ENCODE measurements at places on chromosomes 4 and X.

DNA sequence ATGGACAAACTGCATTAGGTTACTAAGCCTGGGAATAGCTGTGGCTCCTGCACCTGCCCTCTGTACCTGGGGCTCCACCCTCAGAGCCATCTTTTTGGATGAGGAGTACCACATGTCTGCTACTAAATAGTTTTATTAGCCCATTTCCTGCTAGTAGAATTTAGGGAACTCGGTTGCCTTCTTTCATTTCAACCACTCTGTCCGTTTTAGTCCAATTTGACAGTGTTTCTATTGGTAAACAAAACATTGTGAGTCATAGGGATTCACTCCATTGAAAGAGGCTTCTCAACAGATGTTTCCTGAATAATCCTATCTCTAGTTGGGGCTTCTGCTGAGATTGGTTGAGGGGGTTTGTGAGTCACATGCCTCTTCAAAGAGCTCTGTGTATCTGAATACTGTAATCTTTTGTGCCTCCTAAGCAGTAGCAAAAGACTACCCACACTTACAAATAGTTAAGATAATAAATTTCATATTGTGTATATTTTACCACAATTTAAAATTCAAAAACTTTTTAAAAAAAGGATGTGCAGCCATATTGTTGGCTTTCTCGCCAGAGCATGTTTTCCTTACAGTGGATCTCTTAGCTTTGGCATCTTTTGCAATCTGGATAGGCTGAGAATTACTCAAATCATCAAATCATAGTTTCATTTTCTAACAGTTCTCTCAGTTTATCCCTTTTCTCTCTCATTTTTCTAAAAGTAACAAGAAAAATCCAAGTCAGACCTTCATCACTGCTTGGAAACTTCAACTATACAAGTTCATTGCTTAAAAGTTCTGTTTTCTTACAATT lies 9.9 kb downstream of the FAM200B start:
- no peak for DNase-seq

DNA sequence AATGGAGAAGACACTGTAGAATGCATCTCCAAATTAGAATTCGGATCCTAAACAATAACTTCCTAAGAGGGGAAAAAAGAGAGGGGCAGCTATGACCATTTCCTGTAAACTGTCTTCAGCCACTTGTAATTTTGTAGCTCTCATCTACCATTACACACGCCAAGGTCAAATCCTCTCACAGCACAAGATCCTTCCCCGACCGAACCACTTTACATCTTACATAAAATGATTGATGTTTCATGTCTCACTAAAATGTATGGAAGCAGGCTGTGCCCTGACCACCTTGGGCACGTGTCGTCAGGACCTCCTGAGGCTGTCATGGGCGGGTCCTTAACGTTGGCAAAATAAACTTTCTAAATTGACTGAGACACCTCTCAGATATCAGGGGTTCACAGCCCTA lies 24.1 kb upstream of the PBDC1 start:
- no peak for DNase-seq

DNA sequence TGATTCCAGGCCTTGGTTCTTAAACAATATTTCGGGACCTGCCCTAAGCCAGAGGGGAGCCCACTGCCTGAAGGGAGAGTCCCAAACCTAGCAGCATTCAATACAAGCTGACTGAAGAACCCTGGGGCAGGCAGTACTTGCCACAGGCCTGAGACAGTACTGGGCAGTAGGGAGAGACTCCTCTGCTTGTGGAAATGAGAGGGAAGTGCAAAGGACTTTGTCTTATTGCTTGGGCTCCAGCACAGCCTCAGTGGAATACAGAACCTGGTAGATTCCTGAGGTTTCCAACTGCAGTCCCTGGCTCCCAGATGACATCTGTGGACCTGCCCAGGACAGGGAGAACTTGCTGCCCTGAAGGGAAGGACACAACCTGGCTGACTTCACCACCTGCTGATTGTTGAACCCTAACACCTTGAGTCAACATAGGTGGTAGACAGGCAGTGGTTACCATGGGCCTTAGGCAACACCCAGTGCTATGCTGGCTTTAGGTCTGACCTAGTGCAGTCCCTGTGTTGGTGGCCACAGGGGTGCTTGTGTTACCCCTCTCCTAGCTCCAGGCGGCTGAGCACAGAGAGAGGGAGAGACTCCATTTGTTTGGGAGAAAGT lies 20.3 kb upstream of the ABCG2 start:
- no peak for DNase-seq

- DNase-seq: no peak
These were observed 539 bp upstream of the CHIC1 start for GRCh38 chrX:73562458-73562857.

DNA sequence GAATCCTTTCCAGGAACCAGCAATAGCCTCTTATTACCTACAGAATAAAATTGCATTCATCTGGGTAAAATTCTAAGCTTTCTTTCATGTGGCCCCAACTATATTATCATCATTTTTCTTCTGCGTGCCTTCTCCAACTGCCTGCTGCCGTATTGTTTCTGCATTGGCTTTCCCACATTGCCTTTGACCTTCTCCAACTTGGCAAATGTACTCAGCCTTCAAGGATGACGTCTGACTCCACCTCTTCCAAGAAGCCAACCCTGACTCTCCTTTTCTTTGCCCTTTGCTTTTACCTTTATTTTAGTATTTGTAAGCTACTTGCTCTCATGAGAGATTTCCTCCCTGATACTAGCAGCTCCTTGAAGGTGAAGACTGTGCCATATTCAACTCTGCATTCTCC lies 200.4 kb upstream of the FAM9B start:
- DNase-seq: no peak

GRCh38 chr4:128868758-128869157 lies 59.3 kb downstream of the JADE1 start:
- no peak for DNase-seq

GRCh38 chrX:30864383-30864785 lies 24.7 kb downstream of the TAB3 start:
- no peak for DNase-seq

DNA sequence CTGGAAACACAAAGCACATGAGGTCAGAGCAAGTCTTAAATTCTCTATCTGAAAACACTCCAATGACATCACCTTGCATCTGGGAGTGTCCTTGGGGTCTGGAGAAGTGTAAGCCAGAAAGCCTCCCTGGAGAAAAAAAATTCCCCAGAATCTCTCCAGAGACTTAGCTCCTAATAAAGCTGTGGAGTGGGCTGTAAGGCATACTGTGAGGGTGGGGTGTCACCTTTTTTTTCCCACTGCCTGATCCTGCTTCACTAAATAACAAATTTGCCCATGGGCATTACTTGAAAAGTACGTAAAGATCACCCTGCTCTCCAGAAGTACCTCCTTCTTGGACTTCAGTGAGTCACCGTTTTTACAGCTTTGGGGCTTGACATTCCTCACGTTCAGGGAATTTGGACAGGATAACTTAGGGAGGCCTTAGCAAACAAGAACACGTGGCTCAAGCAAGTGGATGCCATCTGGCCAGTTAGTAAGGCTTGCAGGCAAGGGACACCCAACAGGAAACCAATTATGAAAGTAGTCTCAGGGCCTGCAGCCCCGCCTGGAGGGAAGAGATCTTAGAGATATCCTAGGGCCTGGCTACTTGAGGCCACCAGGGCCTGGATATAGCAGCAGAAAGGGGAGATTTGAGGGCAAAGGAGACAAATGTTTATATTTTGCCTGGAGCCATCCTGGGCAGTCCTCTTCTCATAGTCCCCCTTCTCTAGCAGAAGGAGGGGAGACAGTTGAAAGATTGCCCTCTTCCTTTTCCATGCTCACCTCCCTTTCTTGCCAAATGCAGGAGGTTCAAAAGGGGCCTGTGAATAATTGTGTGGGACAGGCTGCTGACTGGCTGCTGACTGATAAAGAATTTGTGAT lies 60.1 kb upstream of the PLAC1 start:
- peak; percentile 68 for DNase-seq

- peak; percentile 63 for DNase-seq
These were observed 12.1 kb upstream of the CC2D2A start for GRCh38 chr4:15457406-15458201.

- no peak for DNase-seq
These were observed 1.3 kb downstream of the TCEAL8 start for GRCh38 chrX:103253608-103254007.

DNA sequence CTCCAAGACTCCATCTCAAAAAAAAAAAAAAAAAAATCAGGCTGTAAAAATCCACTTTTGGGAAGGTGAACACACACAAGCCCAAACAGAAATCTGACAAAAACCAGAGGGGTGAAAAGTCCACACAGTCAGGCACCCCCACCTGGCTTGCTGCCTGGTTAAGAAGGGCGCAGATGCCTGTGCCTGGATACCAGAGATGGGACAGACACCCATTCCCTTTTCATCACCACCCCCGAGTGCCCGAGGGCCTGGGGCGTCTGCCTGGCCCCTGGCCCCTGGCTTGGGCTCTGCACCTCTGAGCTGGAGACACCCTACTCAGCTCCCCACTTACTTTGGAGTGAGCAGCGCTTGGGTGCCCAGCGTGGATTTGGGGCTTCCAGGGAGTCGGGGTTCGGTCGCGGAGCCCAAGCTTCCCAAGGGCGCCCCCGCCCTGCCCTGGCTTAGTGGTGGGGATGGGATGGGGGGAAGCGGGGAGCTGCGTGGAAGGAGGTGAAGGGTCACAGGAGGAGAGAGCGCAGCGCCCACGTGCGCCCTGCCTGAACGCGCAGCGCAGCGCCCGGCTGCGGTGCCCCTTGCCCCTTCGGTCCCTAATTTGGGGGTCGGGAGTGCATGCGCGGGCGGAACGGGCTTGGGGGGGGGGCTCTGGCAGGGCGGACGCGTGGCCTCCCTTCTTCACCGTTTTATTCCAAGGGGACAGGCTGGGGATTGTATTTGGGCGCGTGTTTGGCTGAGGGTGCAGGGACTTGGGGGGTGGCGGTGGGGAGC lies 11.3 kb downstream of the SHOX start:
- no peak for DNase-seq

DNA sequence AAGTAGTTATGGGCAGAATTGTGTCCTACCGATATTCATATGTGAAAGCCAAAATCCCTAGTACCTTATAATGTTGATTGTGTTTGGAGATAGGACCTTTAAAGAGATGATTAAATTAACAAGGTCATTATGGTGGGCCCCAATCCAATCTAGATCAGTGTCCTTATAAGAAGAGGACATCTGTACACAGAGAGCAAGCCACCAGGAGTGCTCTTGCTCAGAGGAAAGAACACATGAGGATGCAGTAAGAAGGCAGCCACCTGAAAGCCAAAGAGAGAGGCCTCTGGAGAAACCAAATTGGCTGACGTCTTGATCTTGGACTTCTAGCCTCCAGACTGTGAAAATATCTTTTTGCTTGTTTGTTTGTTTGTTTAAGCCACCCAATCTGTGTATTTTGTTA lies 1290.8 kb upstream of the PABPC4L start:
- no peak for DNase-seq

DNA sequence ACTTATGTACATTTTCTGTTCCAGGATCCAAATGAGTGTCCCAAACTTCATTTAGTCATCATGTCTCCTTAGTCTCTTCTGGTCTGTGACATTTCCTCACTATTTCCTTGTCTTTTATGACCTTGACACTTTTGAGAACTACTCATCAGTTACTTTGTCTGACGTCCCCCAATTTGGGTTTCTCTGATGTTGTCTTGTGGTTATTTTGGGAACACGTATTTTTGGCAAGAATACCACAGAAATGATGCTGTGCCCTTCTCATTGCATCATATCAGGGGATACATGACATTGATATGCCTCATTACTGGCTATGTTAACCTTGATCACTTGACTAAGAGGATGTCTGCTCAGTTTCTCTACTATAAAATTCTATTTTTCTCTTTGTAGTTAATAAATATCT lies 308.8 kb downstream of the ZNF674 start:
- no peak for DNase-seq

GRCh38 chr4:156313497-156313896 lies 359.8 kb upstream of the CTSO start:
- DNase-seq: no peak

GRCh38 chr4:25896776-25897539 lies 17.1 kb upstream of the SMIM20 start:
- no peak for DNase-seq

- DNase-seq: no peak
These were observed 88.6 kb downstream of the HPRT1 start for GRCh38 chrX:134548257-134549201.

DNA sequence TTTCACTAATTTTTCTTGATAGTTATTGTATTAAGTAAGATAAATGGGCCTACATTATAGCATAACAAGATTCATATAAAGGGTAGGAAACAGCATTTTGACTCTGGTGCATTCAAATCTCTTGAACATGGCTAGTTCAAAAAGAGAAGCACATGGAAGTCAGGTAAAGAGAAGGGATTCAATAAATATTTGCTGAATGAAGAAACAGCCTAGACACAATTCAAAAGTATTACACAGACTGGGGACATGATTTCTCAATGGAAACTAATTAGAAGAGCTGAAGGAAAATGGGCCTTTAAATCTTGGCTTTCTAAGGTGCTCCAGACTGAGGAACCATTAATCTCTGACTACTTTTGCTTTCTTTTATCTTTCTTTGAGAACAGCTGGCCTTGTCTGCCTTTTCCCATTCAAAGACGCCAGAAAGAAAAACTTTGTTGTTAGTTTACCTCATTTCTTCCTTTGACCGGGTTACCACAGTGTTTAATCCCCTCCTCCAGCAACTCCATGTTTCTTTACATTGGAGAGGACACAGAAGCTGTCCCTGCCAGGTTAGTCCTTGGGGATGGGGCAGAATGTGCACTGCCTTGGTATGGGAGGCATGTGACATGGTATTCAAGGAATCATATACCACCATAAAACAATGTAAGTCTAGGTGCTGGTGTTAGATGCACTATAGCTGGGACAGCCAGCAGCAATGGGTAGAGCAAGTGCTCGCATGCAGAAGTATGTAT lies 264.2 kb downstream of the CAMK2D start:
- no peak for DNase-seq

DNA sequence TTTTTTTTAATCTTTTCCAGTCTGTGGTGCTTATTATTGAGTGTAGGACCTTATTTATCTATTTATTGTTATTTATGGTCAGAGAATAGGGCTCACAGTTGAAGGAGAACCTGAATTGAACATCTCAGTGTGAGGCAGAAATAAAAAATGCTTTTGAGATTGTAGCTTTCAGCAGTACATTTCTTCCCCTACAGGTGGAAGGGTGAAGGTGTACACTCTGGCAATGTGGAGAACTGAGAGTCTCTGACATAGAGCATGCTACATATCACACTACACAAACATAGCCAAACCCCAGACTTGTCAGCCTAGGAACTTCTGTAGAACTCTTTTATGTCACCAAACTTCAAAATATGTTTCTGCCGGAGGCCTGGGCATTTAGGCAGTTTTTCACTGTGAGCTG lies 140.2 kb downstream of the STIM2 start:
- no peak for DNase-seq

DNA sequence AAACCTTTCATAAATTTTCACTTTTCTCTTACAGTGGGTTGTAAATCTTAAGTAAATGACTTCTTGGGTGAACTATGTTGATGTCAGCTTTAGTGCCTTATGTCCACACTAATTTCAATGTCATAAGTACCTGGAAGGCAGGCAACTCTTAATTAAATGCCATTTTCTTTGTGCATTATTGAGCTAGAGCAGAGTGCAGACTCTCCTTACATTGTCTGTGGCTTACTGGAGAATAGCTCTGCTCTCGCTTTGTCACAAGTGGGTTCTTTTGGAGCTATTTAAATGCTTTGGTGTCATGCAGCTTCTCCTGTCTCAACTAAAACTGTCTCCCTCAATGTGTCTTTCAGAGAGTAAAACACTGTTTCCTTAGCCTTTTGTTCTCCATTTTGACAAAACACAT lies 411.6 kb downstream of the STIM2 start:
- DNase-seq: no peak

All from amniotic stem cell (primary cell).